Urothelium cell line (cell line): ENCODE measurements at places on chromosomes 12 and 14.

GRCh38 chr14:75399843-75400775, 27.7 kb upstream of the JDP2 start:
- peak; percentile 89 for DNase-seq

- peak; percentile 27 for DNase-seq
Observed at GRCh38 chr12:45989721-45990467, 480 bp downstream of the SCAF11 start.

DNA sequence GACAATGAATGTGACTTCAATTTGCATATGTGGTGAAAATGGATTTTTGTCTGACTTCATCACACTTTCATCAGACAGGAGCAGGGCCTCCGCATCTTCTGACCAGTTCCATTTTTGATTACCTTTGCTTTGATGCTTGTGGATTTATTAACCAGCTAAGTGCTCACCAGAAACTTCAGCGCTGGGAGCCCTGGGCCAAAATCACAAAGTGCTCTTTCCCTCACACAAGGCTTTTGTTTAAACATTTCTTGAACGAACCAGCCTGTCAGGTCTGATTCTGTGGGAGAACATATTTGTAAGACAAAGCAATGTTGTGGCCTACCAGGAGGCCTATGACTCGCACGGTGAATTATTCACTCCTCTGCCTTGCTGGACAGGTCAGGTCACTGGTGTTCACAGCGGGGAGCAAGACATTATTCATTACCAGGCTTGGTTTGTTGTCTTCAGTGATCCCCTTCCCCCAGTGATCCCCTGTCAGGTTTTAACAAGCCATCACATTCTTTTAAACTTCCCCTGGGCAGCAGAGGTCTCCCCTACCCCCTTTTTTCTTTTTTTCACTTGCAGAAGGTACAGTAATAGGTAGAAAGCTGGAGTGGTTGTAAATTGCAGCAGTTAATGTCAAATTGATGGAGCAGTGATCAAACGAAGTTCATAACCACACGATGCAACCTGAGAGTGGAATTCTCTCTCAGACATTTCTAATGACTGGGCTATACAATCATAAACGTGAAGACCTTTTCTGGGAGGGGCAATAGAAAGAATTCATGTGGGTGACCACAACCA, 167.5 kb upstream of the PRICKLE1 start:
- DNase-seq, result peak; percentile 79

DNA sequence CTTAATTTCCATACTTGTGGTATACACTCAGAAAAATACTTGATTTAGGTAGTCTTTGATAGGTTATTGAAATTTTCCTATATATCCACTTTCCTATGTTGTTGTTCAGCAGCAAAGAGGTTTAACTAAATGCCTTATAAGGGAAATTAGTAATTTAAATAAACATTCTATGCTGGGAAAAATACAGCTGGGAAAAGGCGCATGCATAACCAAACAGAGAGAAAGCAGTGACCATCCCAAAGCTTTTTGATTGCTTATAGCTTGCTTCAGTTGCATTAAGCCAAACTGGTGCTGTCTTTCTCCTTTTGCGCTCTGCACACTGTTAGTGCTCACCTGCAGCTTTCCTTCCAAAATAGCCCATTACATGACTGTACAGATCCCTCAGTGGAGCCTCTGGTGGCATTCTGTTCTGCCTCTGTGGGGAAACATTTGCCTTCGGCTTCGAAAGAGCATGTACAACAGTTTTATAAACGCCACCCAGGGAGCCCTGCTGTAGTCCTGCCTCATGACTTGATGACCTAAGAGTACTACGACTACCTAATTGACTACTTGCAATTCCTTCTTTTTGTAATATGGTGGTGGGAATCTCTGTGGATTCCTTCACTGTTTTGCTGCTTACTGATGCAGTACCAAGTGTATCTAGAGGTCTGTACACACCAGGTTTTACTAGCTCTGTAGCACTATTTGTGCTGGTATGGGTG, 120.8 kb downstream of the RALGAPA1 start:
- DNase-seq, result no peak

- peak; percentile 64 for DNase-seq
Observed at GRCh38 chr12:2268471-2269286, 215.9 kb downstream of the CACNA1C start.

GRCh38 chr12:129815846-129816245, 88.0 kb downstream of the TMEM132D start:
- no peak for DNase-seq

DNA sequence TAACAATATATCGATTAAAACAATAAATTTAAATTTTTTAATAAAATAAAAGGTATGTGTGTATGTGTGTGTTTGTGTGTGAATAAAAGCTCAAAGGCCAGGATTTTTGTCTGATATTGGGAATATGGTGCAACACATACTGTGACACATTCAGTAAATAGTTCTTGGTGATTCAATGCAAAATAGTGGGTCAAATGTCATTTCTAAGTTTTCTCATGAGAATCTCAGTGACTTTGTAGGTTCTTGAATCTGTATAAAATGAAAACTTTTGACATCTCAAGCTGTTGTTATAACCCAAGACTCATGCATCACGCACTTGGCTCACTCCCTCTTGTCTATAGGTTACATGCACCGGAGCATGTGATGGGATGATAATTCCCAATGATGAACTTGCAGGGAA, 16.2 kb upstream of the MED6 start:
- DNase-seq, result no peak

GRCh38 chr12:119393677-119394076, 59.1 kb downstream of the CCDC60 start:
- no peak for DNase-seq

GRCh38 chr12:120429368-120429767, 8.5 kb upstream of the COX6A1 start:
- DNase-seq, result no peak

- DNase-seq, result no peak
Observed at GRCh38 chr14:43407706-43408105, 1099.4 kb downstream of the FSCB start.

DNA sequence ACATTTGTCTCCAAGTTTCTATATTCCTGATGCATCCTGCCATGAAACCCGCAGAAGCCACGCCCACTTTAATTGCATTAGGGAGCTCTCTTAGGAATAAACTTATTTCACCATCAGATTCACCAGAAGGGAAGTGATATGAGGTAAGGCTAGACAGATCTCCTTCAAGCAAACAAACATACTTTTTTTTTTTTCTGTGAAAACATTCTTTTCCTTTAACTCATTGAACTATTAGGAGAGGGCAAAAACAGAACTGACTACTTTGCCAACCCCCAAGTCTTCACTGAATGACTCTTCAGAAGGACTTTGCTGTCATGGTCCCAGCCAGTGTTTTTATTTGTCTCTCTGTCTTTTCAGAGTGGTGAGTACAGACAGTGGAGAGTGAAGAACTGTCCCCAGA, 48.4 kb downstream of the GTF2A1 start:
- DNase-seq, result no peak

DNA sequence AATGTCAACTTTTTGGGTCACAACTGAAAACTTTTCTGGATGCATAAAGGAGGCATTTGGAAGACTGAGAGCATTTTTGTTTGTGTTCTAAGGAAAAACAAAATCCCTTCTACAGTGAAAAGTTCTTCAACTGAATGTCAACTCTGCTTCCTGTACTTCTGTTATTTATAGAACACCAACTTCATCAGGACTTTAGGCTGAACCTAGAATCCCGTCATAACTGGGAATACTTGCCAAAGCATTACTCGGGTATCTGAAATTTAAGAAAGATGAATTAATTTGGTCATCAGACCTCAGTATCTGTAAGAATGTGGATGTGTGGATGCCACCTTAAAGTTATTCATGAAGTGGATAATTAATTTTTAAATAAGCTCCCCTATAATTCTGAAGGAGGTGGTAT, 73.2 kb downstream of the FERMT2 start:
- no peak for DNase-seq

DNA sequence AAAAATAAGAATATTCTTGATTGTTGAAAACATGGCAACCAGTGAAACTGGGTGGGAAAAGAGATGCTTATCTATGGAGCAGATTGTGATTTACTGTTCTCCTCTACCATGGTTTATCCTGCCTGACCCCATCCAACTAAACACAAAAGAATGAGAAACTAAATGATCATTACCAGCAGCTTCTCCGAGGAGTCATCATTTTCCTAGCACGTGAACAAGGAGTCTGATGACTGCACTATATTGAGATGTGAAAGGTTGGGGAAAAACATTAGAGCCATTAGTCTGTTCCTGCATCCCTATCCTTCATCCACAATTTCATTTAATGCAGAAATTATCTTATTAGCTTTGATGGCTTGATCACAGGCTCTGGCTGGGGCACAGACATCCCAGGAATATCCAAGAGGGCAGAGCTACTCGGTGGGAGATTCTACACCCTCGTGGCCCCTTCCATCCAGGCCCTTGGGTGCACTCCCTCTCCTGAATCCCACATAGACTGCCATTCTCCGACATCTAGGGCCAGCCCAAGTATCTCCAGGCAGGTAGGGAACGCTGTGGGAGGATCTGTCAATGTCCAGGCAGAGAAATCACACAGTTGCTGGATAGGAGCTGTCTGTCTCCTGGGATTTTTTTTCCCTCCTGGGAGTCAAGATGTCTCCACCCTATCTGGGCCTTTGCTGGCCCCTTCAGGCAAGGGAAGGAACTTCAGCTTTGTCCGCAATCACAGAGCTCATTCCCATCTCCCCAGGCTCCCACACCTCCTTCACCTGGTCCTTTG, 43.3 kb upstream of the DHRS4 start:
- DNase-seq, result peak; percentile 83

GRCh38 chr14:43853541-43853940, 653.5 kb downstream of the FSCB start:
- no peak for DNase-seq

DNA sequence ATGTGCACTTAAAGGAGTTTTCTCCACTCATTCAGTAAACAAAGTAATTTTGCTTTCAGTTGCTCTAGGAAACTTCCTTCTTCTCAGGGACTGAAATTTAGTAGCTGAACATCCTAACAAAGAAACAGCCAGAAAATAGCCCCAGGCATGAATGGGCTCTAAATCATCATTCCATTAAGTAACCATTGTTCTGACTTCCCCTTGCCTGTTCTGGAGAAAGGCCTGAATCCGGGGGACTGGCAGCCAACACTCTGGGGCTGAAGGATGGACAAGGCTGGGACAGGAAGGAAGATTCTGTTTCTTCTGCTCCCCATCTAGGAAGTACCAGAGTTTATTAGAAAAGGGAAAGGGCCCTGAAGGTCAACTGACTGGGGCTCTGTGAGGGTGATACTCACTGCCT, 104.5 kb downstream of the ESRRB start:
- no peak for DNase-seq

GRCh38 chr14:56004786-56005185, 113.4 kb upstream of the PELI2 start:
- no peak for DNase-seq

DNA sequence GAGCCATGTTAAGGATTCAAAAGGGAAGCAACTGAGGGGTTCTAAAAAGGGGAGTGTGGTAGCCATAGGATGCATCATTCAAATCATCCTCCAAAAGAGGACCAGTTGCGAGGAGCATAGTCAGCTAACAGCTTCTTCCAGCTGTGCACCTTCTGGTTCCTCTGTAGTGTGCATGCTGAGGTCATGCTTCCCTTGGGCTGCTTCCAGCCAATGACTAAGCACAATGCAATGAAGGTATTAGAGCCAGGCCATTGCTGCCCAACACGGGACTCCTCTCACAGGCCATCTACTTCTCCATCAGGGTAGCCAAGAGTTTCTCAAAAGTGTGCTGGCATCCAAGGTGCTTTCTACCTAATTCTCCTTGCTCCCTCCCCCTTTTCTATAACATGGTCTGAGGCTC, 69.2 kb upstream of the ARID2 start:
- DNase-seq, result peak; percentile 77

- DNase-seq, result no peak
Observed at GRCh38 chr14:65852689-65853088, 440.2 kb downstream of the FUT8 start.
